ENCODE measurements at places on chromosomes 5 and 9.

DNA sequence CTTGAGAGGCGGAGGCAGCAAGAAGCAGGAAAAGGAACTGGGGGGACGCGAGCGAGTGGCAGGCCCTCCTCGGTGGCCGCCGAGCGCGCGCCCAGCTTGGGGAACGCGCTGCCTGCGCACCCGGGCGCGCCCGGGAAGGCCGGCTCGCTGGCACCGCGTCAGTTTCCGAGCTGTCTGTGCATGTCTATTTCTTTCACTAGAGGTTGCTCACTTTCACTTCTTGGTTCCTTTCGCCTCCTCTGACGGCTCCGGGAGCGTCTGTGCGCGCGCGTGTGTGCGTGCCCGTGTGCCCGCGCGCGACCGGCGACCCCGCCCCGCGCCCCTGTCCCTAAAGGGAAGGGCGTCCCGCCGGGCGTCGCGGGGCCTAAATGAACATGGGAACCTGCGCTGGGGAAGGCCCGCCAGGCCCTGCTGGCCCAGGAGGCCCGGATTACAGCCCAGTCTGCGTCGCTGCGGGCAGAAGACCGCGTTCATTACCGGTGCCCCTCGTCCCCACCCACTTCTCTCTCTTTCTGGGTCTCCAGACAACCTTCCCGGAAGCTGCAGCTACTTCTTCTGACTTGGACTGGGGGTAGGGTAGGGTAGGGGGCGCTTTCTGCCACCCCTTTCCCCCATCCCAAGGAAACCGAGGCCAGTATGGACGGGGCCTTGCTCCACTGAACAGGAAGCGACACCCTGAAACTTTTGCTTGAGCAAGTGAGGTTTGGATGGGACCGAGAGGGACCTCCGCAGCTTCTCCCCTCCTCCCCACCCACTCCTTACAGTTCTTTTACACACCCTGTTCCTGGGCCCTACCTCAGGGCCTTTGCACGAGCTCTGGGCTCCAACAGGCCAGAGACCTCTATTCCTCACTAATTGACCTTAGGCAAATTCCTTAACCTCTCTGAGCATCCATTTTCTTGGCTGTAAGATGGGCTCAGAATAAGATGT lies 205.8 kb upstream of the IER5L start:
- peak; percentile 62 for DNase-seq

- no peak for DNase-seq
These were observed 23.1 kb downstream of the LNPEP start for GRCh38 chr5:96958977-96959376.

GRCh38 chr9:5629312-5630080 lies 589 bp downstream of the RIC1 start:
- peak; percentile 39 for DNase-seq

DNA sequence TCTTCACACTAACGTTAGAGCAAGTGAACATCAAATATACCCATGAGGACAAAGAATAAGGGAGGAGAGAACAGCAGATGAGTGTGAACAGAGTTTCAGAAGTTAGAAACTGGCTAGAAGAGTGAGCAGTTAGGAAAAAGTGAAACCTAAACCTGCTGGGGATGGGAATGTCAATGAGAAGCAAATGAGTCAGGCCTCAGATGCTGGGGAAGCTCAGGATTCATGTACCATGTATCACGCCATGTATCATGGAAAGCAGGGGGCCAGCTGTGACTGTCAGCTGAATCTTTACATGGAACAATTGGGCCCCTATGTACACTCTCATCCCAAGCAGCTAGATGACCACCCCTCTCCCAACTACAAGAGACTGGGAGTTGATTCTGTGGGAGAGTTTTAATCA lies 16.2 kb downstream of the GDF9 start:
- DNase-seq: no peak

- DNase-seq: no peak
These were observed 15.0 kb upstream of the GRHPR start for GRCh38 chr9:37407468-37407867.

DNA sequence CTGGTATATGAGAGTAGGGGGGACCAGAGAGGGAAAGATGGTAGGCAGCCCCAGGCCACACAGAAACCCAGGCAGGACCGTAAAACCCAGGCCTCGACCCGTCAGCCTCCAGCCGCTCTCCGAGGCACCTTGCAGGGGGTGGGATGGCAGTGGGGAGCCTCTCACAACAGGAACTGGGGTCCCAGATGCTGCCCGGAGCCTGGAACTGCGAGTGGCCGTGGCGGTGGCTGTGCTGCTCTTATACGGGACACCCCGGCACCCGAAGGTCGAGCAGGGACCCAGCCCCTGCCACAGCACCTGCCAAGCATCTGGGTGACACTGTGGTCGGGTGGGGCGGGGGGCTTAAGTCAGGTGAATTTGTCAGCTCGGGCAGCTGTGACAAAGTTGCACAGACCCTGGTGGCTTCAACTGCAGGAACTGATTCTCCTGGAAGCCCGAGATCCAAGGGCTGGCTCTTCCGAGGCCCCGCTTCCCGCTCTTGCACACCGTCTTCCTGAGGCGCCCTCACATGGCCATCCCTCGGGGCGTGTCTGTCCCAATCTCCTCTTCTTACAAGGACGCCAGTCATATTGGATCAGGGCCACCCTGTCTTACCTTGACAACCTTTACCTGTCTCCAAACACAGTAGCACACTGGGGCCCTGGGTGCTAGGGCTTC lies 47.6 kb upstream of the EGFL7 start:
- DNase-seq: no peak

DNA sequence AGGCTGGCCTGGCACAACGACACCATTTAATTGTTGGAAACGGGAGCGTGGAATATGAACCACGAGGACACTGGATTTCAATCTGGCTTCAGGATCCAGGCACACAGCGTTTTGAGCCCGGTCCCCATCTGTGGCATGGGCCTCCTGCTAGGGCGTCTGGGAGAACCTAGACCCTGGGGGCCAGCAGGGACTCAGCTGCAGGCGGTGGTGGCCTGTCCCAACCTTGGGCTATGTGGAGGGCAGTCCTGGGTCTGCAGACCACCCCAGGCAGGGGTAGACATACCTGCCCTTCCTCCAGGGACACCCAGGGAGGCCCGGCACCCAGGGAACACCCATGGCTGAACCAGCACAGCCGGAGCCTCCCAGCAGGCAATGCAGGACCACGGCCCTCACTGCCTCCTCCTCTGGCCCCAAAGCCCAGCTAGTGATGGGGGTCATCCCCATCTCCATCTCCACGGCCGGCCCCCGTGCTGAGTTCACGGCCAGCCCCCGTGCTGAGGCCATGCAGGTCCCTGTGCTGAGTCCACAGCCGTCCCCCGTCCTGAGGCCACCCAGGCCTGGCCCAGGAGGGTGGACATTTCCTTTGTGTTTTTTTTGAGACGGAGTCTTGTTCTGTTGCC lies 18.5 kb upstream of the UBAC1 start:
- DNase-seq: no peak

GRCh38 chr5:73044546-73044945 lies 75.8 kb upstream of the TMEM171 start:
- DNase-seq: no peak

DNA sequence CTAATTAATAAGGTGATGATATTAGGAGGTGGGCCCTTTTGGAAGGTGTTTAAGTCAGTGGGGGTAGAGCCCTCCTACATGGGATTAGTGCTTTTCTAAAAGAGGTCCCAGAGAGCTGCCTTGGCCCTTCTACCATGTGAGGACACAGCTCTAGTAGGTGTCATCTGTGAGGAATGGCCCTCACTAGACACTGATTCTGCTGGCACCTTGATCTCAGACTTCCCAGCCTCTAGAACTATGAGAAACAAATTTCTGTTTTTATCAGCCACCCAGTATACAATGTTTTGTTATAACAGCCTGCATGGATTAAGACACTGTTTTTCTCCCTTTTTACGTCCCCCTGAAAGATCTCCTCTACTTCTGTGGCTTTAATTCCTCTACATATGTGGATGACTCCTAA lies 31.6 kb downstream of the ACER2 start:
- no peak for DNase-seq

- DNase-seq: no peak
These were observed 6.8 kb downstream of the RASEF start for GRCh38 chr9:83056174-83056573.

GRCh38 chr5:141715346-141715905 lies 33.4 kb upstream of the ARAP3 start:
- no peak for DNase-seq

DNA sequence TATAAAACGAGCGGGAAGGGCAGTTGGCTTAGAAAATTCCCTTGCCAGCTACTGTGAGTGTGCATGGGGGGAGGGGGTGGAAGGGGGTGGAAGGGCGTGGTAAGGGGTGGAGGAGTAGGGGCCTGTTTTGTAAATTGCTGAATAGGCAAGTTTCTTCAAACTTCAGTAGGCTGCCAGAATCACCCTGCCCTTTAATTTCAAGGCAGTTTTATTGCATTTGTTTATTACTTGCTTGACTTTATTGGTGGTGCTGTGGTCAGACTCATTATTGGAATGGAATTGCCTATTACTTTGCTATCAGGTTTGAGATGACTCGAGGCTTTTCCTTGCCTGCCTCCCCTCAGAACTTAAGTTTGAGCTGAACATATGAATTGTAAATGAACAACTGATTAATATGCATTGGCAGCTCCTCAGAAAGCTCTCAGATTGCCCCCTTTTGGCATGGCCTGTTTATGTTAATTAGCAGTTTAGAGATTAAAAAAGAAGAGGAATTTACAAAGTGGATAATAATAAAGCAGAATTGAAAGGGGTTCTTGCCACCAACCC lies 76.0 kb downstream of the SEMA6A start:
- no peak for DNase-seq

- no peak for DNase-seq
These were observed 296.2 kb downstream of the ARHGEF28 start for GRCh38 chr5:73922224-73922623.

DNA sequence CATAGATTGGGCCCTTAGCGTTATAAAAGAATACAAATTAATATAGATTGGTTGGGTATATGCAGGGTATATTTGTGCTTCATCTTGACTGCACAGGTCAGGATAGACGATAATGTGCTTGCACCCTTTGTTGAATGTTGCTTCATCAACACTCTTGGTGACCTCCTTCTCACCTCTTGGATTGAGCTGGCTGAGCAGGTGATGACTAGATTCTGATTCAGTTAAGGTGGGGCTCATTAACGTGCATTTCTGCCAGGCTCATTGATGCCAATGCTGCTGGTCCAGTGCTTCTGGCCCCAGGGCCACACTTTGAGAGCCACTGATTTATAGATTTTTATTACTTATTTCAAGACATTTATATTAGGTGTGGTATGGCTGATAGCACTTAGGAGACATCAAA lies 27.7 kb downstream of the PCSK5 start:
- no peak for DNase-seq

- no peak for DNase-seq
These were observed 66.1 kb downstream of the TTC39B start for GRCh38 chr9:15240927-15241326.

GRCh38 chr5:10339058-10339811 lies 14.3 kb upstream of the MARCHF6 start:
- DNase-seq: peak; percentile 84

GRCh38 chr5:5494489-5495402 lies 72.3 kb downstream of the ICE1 start:
- DNase-seq: no peak

DNA sequence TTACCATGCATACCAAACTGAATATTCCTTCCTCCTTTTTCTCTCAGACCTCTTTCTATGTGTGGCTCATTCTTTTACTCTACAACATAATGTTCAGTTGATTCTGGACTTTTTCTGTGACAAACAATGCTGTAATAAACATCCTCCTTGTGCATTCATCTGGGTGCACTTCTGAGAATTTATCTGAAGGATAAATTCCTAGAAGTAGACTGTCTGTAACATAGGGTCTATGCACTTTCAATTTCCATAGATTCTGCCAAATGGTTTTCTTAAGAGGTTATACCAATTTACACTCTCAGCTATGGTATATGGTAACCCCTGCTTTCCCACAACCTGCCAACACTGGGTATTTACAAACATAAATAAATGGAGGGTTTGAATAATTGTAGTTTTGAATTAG lies 24.1 kb upstream of the TNC start:
- DNase-seq: no peak

Measured in NCI-H1105 (cell line).